Stimulated activated CD4-positive, alpha-beta T cell treated with anti-CD3 and anti-CD28 coated beads, Interleukin-12 subunit alpha, Interleukin-12 subunit beta, amount 100 ng/mL, for 24 hours (primary cell): ENCODE measurements at places on chromosomes 13 and 19.

GRCh38 chr13:112450118-112450903 is 74.2 kb downstream of the SPACA7 start:
- DNase-seq, result no peak

- DNase-seq, result no peak
Observed at GRCh38 chr13:31611214-31611613, 128.1 kb upstream of the RXFP2 start.

GRCh38 chr13:32443111-32443510 is 15.2 kb upstream of the N4BP2L1 start:
- DNase-seq, result no peak

DNA sequence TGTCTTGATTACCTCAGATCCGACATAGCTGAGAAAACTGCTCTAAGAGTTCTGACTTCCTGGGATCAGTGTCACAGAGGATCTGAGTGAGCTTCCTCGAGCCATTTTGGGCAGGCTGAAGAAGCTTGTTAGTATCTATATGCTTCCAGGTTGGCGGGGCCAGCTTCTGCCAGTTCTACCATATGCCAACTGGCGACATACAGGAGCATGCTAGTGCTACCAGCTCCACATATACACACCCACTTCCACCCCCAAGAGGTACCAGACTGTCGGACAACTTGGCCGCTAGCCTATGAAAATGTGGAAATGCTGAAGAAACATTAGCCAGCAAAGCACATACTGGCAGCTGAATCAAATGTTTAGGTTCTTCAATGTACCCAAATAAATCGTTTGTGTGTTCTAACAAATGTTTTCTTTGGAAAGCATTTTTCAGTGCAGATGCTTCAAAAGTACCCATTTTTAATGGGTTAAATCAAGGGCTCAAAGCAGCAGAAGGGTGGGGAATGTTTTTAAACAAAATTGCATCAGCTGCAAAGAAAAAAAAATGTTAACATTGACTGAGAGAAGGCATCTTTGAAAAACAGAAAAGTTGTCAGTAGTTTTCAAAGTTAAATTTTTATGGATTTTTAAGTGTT is 163.7 kb downstream of the KLF12 start:
- no peak for DNase-seq

GRCh38 chr13:75764926-75765310 is 128.8 kb downstream of the LMO7 start:
- DNase-seq, result no peak

GRCh38 chr13:43085545-43085944 is 62.2 kb downstream of the DNAJC15 start:
- no peak for DNase-seq

GRCh38 chr19:41018736-41019290 is 27.7 kb downstream of the CYP2B6 start:
- no peak for DNase-seq

GRCh38 chr19:7916103-7916954 is 1.7 kb downstream of the TGFBR3L start:
- no peak for DNase-seq

DNA sequence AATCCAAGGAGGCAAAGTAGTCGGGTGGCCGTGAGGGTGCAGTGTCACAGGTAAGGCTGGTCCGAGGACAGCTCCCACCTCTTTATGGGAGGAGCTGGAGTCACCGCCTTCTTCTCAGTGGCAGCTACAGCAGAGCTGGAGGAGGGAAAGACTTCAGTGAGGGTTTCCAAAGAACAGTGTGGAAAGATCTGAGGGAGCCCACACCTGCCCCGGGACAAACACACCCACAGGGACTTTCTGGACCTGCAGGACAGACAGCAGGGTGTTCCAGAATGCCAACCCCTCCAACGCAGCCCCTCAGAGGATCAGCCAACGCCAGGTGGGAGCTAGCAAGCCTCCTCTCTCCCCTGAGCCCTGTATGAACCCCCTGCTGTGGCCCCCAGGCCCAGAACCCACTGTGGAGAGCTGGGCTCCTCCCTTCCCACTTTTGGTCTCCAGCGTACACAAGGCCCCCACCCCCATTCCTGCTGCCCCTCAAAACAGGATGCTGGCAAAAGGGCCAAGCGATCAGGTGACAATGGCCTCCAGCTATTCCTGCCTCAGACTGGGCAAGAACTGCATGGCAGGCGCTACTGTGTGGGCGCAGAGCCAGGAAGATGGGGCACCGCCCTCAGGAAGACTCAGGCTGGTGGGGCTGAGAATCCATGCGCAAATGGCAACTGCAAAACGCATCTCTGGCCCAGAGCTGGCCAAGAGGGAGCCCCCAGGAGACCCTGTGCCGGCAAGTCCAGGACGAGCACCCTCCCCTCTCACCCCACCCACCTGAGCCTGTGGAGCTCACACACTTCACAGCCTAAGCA is 3.5 kb upstream of the CD320 start:
- no peak for DNase-seq

DNA sequence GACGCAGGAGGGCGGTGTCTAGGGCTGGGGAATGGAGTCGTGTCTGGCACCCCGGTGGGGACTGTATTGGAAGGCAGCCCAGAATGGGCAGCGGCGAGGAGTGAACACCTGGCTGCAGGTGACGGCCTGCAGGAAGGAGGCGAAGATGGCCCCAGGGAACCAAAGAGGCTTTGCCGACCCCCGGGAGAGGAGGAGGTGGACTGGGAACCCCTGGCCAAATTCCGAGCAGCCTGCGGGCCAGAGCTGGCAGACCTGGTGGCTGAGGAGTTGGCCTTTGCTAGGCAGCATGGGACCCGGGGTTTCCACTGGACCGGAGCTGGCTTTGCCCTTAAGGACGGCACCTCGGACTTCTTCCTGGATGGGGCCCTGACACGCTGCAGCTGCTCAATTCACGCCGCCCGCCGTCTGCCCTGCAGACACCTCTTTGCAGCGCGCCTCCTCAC is 25.9 kb downstream of the ZSWIM9 start:
- DNase-seq, result no peak

DNA sequence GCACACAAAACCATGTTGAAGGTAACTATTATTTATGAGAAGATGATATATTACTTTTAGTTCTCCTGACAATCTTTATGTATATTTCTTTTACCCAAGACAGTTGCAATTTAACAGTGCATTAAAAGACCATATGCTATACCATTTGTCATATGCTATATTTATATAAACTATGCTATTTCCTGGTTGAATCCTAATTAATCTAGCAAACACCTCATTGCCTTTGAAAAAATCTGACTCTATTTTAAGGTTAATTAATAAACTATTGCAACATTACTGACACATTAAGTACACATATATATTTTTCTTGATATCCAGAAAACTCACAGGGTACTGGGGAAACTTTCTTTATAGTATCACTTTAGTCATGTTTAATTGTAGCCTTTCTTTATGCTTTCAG is 649.4 kb upstream of the PCDH20 start:
- DNase-seq, result no peak

DNA sequence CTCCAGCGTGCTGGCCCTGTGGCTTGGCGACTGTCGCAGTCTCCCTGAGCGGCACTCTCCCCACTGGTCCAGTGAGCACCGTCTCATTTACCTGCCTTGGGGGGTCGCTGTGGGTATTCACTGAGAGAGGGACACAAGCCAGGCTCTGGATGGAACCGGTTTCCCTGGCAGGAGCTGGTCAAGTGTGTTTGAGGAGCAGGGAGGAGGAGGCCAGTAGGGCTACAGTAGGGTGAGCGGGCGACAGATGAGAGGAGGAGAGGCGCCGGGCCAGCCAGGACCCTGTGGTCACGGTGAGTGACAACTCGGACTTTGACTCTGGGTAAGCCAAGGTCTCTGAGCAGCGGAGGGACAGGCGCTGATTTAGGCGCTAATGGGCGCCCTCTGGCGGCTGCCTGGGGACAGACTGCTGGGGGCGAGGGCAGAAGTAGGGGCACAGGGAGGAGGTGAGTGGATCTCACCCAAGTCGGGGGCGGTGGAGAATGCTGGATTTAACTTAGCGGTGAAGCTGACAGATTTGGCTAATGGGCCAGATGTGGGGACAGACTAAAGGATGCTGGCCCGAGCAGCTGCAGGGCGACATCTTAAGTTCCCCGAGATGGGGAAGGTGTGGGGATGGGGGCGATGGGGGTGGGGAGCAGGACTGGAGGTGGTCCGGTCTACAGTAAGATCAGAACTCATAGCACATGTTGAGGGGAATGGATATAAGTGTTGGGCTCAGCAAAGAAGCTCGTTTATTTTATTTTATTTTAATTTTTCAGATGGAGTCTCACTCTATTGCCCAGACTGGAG is 4.7 kb upstream of the PRMT1 start:
- DNase-seq, result no peak

- no peak for DNase-seq
Observed at GRCh38 chr19:54077334-54077733, 3.8 kb downstream of the TARM1 start.

DNA sequence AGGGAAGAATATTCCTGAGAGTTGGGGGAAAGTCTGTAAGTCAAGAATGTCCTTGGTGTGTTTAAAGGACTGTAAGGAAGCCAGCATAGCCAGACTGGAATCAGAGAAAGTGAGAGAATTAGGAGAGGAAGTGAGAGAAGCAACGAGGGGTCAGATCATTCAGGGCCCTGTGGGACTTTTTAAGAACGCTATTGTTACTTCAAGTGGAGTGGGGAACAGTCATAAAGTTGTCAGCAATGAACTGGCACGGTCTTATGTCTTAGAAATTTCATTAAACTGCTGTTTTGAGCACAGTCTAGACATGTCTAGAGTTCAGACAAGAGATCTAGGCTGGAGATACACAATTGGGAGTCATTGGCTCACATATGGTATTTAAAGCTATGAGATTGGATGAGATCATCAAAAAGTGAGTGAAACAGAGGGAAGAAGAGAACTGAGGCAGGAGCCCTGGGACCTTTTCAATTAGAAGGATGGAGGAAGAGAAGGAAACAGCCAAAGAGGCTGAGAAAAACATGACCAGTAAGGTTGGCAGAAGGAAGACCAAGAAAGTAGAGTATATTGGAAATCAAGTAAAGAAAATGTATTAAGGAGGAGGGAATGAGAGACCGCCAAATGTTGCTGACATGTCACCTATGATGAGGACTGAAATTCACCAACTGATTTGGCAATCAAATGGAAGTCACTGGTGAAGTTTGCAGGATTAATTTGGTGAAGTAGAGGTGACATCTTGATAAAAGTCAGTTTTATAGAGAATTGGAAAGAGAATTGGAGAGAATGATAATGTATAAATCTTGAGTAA is 263.5 kb downstream of the GPC5 start:
- DNase-seq, result no peak

DNA sequence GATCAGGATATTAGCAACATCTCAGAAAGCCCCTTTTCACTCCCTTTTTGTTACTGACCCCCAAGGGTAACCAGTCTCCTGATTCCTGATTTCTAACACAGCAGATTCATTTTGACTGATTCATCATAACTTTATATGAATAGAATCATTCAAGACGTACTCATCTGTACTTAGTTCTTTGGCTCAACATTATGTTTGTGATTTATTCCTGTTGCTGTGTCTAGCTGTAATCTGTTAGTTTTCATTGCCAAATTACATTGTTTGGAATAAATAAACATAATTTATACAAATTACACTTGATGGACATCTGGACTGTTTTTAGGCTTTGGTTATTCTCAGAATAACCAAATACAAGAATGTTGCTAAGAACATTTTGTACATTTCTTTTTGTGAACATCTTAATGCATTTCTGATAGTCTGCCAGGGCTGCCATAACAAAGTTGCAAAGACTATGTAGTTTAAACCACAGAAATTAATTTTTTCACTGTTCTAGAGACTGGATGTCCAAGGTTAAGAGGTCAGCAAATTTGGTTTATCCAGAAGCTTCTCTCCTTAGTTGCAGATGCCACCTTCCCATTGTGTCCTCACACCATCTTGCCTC is 62.8 kb upstream of the EDNRB start:
- DNase-seq, result no peak

- DNase-seq, result no peak
Observed at GRCh38 chr19:12782174-12782423, 6.7 kb upstream of the HOOK2 start.

DNA sequence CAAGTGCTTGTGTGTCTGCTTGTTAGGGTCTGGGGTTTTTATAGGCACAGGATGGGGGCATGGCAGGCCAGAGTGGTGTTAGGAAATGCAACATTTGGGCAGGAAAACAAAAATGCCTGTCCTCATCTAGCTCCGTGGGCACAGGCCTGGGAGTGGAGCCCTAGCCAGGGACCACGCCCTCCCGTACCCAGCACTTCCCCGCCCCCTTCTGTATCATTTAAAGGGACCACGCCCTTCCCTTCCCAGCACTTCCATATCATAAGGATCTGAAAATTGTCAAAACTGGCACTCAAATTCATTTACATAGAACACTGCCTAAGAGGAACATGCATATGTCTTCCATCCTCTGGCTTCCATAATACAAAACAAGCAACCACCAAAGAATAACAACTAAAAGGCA is 185.8 kb downstream of the B3GLCT start:
- no peak for DNase-seq

DNA sequence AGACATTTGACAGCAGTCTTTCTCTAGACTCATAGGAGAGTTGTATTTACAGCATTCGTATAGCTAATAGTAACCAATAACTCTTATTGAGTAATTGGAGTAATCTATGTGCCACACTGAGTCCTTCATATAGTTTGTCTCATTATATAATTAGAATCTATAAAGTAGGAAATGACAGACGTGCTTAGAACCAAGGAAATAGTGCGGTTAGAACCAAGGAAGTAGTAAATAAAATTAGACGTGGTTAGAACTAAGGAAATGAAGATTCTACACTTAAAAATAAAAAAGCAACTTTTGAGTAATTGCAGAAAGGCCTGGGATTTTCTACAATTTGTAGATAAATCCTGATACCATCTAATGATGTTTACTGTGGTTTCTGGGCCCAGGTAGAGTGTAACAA is 107.8 kb upstream of the TNFSF11 start:
- DNase-seq, result no peak

DNA sequence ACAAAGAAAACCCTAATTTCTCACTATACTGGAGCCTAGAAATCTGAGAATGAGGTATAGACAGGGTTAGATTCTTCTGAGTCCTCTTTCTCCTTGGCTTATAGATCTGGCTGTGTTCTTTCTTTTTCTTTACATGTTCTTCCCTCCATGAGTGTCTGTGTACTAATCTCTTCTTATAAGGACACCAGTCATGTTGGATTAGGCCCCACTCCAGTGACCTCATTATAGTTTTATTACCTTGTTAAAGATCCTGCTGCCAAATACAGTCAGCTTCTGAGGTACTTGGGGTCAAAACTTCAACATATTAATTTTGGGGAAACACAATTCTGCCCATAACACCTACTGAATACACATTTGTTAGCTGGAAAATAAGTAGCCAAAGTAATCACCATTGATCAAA is 302.6 kb downstream of the PCDH9 start:
- DNase-seq, result no peak

DNA sequence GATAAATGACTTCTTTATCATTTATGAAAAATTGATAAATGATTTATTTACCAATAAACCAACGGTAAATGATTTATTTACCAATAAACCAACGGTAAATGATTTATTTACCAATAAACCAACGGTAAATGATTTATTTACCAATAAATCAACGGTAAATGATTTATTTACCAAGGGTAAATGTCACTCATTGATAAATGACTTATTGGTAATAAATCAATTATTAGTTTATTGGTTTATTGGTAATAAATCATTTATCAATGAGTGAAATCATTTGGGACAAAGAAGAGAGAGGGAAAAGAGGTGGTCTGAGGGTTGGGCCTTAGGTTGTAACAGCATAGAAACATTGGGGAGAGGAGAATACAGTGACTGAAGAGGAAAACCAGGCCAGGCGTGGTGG is 21.5 kb downstream of the VAV1 start:
- DNase-seq, result no peak

- DNase-seq, result no peak
Observed at GRCh38 chr13:67946131-67946530, 716.0 kb upstream of the PCDH9 start.
